ENCODE measurements at places on chromosomes 7 and 10.

DNA sequence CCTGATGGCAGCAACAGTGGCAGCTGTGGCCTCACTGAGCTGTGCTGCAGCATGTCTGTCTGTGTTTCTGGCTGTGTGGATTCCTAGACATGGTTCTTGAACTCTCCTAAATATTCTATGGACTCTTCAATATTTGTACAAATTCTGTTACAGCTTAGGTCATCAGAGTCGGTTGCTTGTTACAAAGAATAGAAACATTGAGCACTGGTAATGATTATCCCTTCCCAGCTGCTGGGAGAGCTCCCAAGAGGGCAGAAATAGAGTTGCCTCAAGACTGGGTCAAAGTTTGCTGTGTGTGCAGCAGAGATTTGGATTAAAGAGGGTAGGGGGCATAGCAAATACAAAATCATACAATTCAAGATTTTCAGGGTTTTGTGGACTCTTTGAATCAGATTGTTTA is 337.1 kb upstream of the AKR1E2 start:
- DNase-seq = no peak

- no peak for DNase-seq
Measured at GRCh38 chr7:2260820-2261219, 18.8 kb downstream of the NUDT1 start.

DNA sequence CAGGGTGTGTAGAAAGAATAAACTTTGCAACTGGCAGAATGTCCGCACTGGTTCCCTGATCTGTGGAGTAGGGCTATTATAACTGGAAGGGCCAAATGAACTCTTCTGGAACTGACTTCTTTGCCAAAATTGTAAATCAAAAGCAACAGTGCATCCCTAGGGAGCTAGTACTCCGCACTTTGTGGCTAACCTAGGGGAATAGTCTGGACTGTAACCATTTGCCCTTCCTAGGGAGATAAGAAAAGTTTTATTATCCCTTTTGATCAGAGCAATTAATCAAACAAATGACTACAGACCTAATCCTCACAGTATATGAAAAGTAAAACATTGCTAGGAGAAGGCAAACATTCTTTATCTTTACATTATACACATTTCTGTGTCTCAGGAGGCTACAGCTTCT is 45.5 kb upstream of the STEAP1B start:
- no peak for DNase-seq

- DNase-seq = no peak
Measured at GRCh38 chr7:109763611-109764010, 1193.9 kb downstream of the DNAJB9 start.

DNA sequence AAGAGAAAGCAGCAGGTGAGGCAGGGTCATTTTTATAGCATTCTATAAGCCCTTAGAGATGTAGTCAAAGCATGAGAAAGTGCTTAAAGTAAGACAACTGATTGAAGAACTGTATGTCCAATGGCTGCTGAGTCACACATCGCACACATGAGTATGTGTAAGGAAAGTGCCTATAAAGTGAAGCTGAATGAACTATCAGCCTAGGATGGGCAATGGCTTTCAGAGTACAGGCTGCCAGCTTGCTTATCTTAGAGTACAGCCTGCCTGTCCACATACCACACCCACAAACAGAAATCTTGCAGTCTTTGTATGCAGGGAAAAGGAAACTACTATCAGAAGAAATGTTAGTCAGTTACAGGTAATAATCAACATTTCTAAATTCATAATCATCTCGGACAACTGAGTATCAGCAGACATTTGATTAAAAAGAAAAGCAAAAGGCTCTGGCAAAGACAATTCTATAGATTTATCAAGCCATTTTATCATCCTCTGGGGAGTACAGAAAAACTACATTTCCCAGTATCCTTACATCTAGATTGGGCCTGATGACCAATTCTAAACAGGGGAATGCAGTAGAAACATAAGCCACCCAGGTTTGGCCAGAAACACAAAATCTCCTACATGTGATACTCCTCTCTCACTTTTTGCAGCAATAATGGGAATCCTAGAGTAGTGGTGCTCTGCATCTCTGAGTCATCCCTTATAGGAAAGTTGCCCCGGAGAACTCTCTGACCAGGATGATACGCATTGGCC is 16.2 kb upstream of the EPHB6 start:
- DNase-seq = no peak

DNA sequence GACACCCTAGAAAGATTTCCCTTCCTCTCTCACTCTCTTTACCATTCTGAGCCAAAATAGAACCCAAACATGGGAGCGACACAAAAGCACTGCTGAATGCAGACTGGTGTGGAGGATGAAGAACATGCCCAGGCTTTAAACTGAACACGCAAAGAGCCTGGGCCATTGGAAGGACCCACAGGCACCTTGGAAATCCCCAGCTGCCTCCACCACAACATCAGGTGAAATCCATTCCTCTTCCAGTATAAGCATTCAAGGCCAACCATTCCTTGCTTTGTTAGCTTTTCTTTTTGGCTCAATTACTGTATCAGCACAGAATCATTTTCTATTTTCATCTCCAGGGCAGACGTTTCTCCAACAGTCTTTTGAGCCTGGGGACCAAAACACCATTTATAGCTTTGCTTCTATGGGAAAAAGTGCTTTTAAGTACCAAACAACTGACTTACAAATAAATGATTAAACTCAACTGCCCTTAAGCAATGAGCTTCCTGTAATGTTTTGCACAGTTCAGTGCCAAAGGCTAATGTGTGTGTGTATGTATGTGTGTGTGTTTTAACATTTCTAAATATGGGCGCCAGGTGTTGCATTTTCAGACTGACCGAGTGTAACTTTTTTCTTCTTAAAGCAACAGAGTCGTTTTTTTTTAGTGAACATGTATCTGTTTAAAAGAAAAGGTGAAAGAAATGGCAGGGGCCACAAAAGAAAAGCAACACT is 16.2 kb upstream of the BLNK start:
- DNase-seq = peak; percentile 80

GRCh38 chr10:35892526-35892925 is 250.4 kb upstream of the FZD8 start:
- no peak for DNase-seq

GRCh38 chr7:36253699-36254098 is 100.6 kb downstream of the EEPD1 start:
- DNase-seq = no peak

- DNase-seq = no peak
Measured at GRCh38 chr10:129914153-129914855, 49.8 kb downstream of the EBF3 start.

GRCh38 chr10:18071591-18071990 is 68.6 kb upstream of the CACNB2 start:
- DNase-seq = no peak

DNA sequence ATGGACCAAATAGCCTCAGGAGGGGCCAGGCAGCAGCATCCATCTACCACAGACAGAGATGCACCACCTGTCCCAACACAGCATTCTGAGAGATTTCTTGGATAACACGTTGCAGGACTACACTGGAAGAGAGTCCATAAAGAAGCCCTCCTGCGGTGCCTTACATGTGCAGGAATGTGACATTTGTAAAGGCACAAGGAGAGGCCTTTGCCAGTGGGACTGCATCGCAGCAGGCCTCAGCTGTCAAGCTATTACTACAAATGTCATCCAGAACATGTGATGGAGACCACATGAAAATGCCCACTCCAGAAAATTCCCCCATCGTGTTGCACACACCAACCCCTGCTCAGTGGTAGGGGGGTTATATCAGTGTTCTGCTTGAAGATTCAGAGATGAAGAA is 77.4 kb downstream of the ATXN7L1 start:
- no peak for DNase-seq

DNA sequence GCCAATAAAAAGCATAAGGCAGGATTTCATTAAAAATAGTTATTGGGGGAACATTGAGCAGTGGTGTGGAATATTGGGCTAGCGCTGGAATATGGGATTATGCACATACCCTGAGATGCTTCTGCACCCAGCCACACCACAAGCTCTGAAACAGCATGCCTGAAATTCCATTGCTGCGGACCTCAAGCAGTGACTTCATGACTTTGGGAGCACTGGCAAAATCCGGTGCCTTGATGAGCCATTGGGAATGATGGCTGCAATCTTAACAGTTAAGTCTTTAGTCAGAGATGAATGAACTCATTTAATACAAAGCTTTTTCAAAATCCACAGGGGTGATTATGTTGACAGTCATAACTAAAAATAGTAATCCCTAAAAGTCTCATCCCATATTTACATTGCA is 274.7 kb upstream of the MTPN start:
- no peak for DNase-seq

DNA sequence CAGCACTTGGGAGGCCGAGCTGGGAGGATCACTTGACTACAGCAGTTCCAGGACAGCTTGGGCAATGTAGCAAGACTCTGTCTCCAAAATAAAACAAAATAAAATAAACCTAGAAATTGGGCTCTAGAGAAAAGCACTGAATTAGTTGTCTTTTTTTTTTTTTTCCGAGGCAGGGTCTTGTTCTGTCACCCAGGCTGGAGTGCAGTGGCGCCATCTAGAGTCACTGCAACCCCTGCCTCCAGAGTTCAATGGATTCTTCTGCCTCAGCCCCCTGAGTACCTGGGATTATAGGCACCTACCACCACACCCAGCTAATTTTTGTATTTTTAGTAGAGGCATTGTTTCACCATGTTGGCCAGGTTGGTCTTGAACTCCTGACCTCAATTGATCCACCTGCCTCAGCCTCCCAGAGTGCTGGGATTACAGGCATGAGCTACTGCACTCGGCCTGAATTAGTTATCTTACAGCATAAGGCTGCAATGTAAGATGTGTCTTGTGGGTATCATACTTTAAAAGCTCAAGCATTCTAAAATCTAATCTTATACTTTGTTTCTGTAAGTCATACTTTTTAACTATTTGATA is 12.8 kb downstream of the MEIG1 start:
- DNase-seq = peak; percentile 25

GRCh38 chr7:8303904-8304528 is 42.0 kb upstream of the ICA1 start:
- no peak for DNase-seq

DNA sequence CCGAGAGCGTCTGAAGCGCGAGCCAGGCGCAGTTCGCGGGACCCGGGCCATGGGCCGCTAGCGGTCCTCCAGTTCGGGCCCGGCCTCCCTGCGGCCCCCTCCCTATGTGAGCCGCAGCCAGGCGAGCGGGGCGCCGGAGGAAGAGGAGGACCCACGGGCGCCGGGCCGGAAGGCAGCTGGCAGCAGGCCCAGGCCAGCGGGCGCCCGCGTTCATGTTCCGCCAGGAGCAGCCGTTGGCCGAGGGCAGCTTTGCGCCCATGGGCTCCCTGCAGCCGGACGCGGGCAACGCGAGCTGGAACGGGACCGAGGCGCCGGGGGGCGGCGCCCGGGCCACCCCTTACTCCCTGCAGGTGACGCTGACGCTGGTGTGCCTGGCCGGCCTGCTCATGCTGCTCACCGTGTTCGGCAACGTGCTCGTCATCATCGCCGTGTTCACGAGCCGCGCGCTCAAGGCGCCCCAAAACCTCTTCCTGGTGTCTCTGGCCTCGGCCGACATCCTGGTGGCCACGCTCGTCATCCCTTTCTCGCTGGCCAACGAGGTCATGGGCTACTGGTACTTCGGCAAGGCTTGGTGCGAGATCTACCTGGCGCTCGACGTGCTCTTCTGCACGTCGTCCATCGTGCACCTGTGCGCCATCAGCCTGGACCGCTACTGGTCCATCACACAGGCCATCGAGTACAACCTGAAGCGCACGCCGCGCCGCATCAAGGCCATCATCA is 1.1 kb downstream of the ADRA2A start:
- DNase-seq = no peak

GRCh38 chr7:113677811-113678210 is 241.0 kb downstream of the PPP1R3A start:
- no peak for DNase-seq

DNA sequence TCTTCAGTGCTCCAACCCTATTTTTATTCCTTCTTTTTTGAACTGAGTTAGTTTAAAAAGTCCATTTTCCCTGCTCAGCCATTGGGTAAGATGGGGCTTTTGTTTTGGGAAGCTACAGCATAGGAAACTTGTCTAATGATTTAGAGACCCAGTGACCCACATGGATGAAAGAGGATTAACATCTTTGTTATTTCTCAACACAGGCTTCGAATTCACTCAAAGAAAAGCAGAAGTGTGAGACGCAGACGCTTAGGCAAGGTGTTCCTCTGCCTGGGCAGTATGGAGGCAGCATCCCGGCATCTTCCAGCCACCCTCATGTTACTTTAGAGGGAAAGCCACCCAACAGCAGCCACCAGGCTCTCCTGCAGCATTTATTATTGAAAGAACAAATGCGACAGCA is 152.0 kb downstream of the HDAC9 start:
- no peak for DNase-seq

DNA sequence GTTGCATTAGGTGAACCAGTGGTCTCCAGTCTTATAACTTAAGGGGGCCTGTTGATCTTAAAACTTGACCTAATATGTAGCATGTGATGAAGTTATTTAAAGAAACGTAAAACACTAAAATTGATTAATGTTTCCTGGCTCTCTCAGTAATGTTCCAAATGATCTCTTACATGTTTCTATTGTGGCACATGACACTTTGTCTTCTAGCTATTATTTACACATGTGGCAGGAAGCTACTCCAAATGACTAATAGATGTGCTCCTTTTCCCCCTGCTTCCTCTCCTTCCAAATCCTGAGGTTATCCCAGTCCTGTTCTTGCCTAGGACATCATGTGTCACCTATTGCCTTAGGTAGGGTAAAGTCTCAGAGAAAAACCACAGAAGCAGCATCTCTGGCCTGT is 89.4 kb downstream of the FAS start:
- no peak for DNase-seq

- no peak for DNase-seq
Measured at GRCh38 chr10:93392121-93392520, 90.0 kb downstream of the MYOF start.

Data from Jurkat, Clone E6-1 (cell line).